ENCODE measurements at places on chromosomes 5 and 9. TPM values are rescaled to one million over a fixed set of nuclear protein-coding genes. Genes with fewer than 3 reads are reported as not detected.

MSX2 gene
- 7.0 TPM for total RNA-seq

FYB1 gene
- not detected for total RNA-seq

KCNN2 gene
- total RNA-seq = 0.88 TPM

PDE8B gene
- under 0.01 TPM for total RNA-seq

ENC1 gene
- total RNA-seq = 219 TPM

SARDH gene
- total RNA-seq = 11.9 TPM

F12 gene
- total RNA-seq = 0.22 TPM

C9orf50 gene
- not detected for total RNA-seq

TGFBR1 gene
- total RNA-seq = 136 TPM

CNTNAP3B gene
- 0.57 TPM for total RNA-seq

DOK3 gene
- total RNA-seq = 2.2 TPM

ERCC6L2 gene
- 73.3 TPM for total RNA-seq

KIF24 gene
- total RNA-seq = 0.66 TPM

KCNMB1 gene
- total RNA-seq = not detected

SUSD3 gene
- total RNA-seq = not detected

DDX46 gene
- 20.4 TPM for total RNA-seq

NR4A3 gene
- 0.43 TPM for total RNA-seq

TMED7 gene
- total RNA-seq = 250 TPM

SNCAIP gene
- total RNA-seq = 7.0 TPM

TNFAIP8 gene
- total RNA-seq = 44.0 TPM

MOCS2 gene
- total RNA-seq = 32.6 TPM

SOHLH1 gene
- not detected for total RNA-seq

IL33 gene
- total RNA-seq = 175 TPM

SPAG8 gene
- 0.66 TPM for total RNA-seq

SPATA31D3 gene
- not detected for total RNA-seq

PITX1 gene
- total RNA-seq = 76.3 TPM

PCDHGA6 gene
- 4.8 TPM for total RNA-seq

PCDH1 gene
- 4.2 TPM for total RNA-seq

CDK7 gene
- 36.8 TPM for total RNA-seq

CD72 gene
- total RNA-seq = 0.66 TPM

CCDC183 gene
- total RNA-seq = 0.22 TPM

QRFP gene
- not detected for total RNA-seq

C5orf34 gene
- 12.0 TPM for total RNA-seq

PRSS3 gene
- 8.0 TPM for total RNA-seq

PTPA gene
- 142 TPM for total RNA-seq

FANCG gene
- 52.3 TPM for total RNA-seq

SPATA31C1 gene
- total RNA-seq = not detected

PCDHA3 gene
- total RNA-seq = 0.14 TPM

IFNA21 gene
- not detected for total RNA-seq

NXNL2 gene
- 0.22 TPM for total RNA-seq

GFI1B gene
- total RNA-seq = not detected

BARHL1 gene
- not detected for total RNA-seq

CCNI2 gene
- not detected for total RNA-seq

FREM1 gene
- 0.72 TPM for total RNA-seq

CHMP5 gene
- 61.8 TPM for total RNA-seq

KIF4B gene
- 0.14 TPM for total RNA-seq

C9orf43 gene
- 0.43 TPM for total RNA-seq

PCAT7 gene
- total RNA-seq = 0.66 TPM

WWC1 gene
- total RNA-seq = 4.7 TPM

FOXD4L3 gene
- total RNA-seq = not detected

ZDHHC11B gene
- 0.22 TPM for total RNA-seq

TOR1B gene
- total RNA-seq = 29.1 TPM

RELL2 gene
- total RNA-seq = 6.7 TPM

Measured in placental pericyte (primary cell).